ENCODE measurements at places on chromosomes 7 and 10.

DNA sequence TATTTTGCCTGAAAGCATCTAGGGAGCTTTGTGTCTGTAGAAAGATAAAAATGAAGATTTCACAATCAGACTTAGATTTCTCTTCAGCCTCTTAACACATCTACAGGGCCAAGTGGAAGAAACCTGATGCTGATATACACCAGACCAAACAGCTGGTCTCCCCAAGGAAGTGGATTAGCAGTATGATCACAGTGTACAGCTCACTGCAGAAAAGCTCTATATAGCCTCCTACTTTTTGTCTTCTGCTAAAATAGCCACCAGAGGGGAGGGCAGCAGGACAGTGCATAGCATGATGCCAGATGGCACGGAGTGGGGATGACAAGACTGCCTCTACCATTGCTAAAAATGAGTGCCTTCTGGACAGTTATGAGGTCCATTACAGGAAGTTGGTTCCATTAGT is 16.0 kb downstream of the FAM13C start:
- peak; percentile 50 for DNase-seq

DNA sequence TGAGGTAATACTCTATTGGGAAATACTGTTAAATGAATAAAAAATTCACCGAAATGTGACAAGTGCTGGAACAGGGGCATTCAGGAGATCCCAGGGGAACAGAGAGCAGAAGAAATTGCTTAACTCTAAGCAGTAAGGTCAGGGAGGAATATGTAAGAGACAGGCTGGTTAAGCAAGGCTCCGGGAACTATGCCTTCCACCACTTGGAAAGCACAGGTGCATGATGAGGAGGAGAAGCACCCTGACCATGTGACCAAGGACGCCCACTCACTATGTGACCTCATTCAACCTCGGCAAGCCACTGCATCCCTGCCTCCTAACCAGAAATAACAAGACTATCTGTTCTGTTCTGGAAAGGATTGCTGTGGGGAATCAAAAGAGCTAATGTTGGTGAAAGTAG is 218.4 kb downstream of the ELMO1 start:
- no peak for DNase-seq

- no peak for DNase-seq
These were observed 84.0 kb upstream of the PPP1R17 start for GRCh38 chr7:31603046-31603445.

DNA sequence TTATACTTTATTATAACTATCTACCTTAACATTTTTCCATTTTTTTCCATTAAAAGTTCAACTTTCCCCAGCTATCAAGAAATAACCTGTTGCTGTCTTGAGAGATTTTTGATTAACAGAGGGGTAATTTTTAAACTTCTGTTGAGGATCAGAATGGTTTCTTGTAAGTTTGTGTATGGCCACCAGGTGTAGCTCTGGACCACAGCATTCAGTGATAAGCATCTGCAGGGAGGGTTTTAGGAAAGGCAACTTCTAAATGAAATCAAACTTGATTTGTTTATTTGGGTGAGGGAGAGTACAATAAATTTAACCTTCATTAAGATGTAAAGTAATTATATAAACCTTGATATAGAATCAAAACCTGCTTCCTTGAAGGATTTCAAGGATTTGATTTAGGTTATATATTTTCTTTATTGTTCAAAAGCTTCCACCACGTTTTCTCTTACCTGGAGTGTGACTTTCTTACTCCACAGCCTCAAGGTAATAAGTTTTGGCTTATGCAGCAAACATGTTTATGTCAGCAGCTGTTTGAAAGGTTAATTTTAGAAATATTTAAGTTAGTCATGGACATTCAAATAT is 153.3 kb downstream of the STK31 start:
- peak; percentile 43 for DNase-seq

DNA sequence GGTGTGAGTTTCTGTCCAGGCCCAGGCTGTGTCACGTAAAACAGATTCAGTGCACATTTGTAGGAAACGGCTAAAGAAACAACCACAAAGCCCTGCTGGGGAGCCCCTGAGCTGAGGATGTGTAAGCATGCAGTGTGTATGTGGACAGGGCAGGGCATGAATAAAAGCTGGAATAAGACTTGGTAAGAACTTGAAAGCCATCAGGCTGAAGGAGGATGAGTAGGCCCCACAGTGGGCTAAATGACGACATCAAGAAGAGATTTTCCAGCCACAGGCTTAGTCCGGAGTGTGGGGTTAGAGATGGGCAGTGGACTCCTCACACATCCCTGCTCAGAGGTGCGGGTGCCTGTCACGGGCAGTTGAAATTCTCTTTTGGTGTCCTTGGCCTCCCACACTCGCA is 270.7 kb upstream of the BMPER start:
- no peak for DNase-seq

DNA sequence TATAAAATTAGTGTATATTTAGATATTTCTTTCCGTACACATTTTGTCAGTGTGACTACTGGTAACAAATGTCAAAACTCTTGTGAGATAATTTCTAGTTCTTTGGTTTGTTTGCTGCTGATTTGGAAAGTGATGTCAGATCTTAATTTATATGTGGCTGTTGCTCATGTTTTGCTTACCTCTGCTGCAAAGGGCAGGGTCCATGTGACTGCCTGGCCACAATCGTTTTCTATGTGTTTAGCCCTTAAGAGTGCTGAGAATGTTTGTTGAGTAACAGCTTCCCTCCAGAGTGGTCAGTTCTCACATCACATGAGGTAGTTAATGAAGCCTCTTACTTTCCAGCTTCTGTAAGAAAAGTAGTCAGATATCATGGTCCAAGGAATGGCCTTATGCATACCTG is 4.2 kb downstream of the NRBF2 start:
- no peak for DNase-seq

DNA sequence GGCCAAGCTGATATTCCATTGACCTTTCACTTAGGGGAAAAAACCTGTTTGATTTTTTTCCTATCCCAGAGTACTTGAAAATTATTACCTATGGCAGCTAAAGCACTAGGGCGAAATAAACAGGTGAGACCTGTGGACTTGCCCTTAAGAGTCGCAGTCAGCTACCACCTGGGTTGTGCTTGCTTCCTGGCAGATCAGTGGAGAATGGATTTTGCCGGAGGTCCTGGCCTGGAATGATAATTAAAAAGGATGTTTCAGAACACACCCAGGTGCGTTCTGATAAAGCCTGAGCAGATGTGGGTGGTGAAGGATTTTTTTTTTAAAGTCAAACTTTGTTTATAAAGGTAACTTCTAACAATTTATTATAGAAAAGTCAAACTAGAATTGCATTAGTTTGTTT is 59.1 kb downstream of the AUTS2 start:
- no peak for DNase-seq

- no peak for DNase-seq
These were observed 2.0 kb downstream of the HOXA11 start for GRCh38 chr7:27182861-27183681.

- no peak for DNase-seq
These were observed 59.8 kb downstream of the RAMP3 start for GRCh38 chr7:45217358-45217757.

DNA sequence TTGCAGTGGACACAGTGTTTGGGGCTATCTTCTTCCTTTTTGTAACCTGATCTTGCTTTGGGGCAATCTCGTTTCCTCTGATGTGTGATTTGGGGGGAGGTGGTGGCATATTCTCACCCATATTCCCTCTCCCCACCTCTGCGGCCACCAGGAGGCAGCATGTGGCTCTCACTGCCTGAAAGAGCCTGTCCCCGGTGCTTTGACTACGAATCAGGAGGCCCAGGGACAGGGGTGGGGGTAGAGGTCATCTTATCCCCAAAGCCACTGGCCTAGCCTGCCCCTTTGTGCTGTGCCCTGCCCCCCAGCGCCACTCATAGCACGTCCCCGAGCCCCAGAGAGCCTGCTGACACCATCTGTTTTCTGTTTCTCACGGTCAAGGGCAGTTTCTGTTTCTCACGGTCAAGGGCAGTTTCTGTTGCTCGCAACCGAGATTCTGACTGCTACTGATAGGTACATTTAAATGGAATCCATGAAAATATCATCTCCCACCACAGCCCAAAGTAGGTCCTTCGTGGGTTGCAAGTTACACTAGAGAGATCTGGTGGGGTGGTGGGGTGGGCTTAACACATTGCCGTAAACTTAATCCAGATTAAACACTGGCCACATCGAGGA is 28.2 kb downstream of the PHYH start:
- no peak for DNase-seq

DNA sequence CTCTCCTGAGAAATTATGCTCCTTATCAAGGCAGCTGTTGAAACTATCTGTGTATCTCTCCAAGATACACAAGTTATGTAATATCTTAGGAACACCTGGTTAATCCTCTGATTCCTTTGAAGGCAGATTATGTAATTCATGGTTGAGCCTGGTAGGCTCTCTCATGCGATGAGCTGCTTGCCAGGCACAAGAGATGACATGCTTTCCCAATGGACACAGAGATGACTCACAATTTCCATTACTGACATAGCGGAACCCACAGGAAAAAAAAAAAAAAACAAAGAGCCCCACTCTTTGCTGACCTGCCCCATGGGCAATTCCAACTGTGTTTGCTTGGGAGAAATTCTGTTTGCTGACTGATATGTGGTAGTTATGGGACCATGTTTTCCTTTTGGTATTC is 736.4 kb upstream of the PHF14 start:
- peak; percentile 10 for DNase-seq

DNA sequence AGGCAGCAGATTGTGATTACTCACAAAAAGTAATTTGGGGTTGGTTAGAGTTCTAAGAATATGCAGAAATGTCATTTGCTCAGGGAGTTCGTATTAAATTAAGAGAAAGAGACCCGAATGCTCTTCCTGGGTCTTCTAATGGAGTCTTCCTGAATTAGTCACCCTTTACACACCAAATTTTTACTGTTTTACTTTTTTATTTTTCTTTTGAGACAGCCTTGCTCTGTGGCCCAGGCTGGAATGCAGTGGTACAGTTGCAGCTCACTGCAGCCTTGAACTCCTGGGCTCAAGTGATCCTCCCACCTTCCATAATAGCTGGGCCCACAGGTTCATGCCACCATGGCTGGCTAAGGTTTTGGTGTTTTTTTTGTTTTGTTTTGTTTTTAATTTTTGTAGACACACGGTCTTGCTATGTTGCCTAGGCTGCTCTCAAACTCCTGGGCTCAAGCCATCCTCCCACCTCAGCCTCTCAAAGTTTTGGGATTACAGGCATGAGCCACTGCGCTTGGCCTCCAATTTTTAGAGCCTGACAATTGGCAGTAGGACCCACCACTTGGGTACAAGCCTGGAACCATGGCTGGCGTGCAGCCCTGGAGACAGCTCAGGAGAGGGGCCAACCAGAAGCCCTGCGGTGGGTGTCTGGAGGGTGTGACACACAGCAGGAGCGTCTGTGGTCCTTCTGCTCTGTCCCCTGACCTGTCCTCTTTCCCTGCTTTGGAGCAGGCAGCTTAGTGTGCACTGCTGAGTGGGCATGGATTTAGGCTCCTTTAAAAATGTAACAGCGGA is 16.4 kb upstream of the BHLHA15 start:
- no peak for DNase-seq

DNA sequence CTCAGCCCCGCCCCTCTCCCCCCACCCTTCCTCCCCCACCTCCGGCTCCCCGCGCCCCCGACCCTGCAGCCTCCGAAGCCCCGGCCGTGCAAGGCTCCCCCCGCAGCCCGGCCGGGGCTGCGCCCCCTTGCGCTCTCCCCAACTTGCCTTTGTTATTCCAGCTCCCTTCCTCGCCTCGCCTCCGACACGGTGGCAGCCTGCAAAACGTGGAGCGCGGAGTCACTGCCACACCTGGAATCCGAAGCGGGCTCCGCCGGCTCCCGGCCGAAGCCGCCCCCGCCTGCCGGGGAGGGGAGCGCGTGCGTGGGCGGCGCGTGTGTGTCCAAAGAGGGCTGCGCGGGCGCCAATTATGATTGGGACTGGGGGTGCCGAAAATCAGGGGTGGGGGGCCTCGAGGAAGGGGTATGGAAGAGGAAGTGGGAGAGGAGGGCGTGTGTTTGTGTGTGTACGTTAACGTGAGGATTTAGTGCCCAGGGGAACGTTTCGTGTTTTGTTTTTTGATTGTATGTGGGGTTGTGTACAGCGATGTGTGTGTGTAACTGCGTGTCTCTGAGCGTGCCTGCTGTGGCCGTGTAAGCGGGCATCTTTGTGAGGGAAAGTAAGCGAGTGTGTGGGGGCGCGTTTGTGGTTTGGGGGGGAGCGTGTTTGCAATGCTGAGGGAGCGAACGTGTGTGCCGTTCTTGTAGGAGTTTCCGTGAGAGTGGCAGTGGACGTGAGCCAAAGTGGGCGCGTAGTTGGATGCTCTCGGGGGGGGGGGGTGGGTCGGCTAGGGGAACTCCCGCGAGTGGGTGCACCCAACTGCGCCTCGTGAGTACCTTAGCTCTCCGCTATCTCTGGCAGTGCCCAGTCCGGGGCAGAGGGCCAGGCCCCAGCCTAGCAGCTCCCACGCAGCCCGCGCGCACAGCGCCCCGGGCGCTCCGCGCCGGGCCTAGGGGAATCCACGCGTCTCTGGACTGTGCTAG is 1.2 kb upstream of the ZMIZ1 start:
- peak; percentile 93 for DNase-seq

GRCh38 chr10:22087402-22087738 is 83.8 kb upstream of the DNAJC1 start:
- DNase-seq: no peak

DNA sequence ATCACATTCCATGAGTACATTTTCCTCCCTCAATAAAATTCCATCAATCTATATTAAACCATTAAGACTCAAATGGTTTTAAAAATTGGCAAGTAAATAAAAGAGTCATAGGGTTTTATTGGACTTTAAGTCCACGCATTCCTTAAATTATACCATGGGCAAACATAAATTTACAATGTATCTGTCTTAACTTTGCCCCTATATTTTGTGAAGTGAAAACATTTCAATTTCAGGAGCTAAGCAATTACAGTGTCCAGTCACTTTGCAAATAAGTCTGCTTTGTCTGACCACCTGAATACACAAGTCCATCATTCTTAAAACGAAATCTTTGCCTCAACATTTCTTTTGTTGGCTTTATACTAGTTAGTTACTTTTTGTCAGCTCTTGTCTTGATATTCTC is 197.5 kb upstream of the SEMA3D start:
- no peak for DNase-seq

DNA sequence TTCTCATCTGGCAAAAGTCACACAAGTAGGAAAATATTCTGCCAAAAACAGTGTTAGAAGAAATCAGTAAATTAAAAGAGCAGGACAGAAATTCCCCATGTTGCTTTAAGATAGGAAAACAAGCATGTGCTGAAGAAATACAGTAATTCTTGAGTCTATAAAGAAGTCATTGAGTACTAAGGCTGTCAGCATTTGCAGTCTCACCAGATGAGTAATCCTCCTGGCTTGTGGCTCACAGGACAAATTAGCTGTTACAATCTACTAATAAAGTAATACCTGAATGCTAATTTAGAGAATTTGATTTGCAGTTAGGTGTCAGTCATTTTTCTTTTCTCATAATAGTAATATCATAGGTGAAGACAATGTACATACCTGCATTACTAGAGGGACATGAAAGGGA is 1158.9 kb upstream of the CELF2 start:
- peak; percentile 40 for DNase-seq

All from fibroblast of skin of abdomen (primary cell).